ENCODE measurements at places on chromosomes 11 and 22.

DNA sequence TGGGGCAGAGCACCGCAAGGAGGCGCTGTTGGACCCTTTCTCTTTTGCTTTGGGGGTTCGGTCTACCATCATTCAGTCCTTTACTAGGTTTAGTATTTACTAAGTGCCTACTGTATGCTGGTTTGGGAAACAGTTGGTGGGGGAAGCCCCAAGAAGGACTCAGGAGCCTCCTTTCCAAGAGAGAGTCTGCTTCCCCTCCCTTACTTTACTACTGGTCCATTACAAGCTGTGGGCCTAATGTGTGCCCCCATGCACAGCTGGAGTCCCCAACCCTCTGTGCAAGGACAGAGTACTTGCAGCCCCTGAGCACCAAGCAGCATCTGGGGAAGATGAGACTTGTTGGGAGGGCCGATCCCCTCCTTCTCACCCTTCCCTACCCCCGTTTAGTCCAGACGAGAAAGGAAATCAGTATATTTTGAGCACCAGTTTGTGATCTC, 876 bp upstream of the UBE2L6 start:
- no peak for DNase-seq

DNA sequence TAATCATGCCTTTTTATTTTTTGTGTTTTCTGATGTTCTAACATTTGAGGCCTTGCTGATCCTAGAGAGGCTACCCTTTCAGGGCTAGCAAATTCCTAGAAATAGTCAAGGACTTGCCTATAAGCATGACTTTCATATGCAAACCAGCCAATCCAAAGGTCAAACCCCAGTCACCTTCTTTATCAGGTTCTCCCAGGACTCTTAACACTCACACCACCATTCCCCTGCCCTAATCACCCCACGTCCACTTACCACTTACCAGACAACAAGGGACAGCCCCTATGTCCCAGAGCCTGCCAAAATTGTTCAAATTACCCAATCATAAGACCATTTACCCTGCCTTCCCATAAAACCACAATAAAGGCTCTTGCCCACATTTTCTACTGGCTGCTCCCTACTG, 1339.8 kb downstream of the LRRC4C start:
- peak; percentile 16 for DNase-seq

DNA sequence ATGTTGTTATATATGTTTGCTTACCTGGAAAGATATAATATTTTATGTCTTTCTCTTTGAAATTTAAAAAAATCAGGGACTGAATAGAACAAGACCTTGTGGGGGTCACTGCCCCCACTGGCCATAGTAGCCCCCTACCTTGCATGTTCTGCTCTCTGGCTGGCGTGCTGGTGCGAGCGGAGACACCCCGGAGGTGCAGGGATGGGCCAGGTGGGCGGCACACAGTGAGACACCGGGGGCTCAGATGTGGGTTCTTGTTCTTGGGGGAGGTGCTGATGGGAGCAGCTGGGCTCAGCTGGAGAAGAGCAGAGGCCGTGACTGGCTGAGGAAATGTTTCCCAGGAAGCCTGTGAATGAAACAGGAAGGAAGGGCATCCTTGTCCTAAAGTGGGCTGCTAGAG, 20.2 kb downstream of the GAB4 start:
- no peak for DNase-seq

DNA sequence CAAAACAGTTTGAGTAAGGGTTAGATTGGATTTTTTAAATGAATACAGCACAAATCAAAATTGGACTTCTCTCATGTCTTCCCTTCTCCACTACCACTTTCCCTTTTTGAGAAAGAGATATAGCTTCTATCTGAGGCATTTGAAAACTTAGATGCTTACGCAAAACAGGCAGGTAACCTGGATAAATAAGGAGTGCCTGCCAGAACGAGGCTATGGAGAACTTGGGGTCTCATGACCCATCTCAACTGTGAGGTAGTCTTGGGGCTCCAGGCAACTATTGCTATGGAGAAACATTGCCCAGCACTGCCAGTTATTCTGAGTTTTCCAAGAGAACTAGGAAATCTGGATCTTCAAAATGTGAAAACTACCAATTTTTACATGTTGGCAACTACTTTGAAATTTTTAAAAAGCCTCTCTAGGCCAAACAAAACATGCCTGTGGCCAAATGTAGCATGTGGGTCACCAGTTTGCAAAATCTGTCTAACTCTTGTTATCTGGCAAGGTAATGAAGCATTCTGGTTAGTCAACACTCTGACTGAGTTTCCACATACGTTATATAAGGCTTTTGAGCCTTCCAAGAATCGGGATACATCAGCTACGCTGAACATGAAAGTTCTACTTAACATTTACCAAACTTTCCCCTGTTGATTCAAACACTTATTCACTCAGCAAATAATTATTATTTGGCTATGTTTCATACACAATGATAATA, 752.7 kb downstream of the KCNA4 start:
- DNase-seq = no peak

GRCh38 chr11:12810568-12810894, 136.3 kb downstream of the TEAD1 start:
- no peak for DNase-seq

GRCh38 chr11:17014321-17014832, at the start of gene PLEKHA7:
Gene PLEKHA7, minus strand, starts transcription at chr11:17014414. Its CDS starts 13 bp downstream, at chr11:17014401.
- DNase-seq = peak; percentile 77
